Heart right ventricle (tissue), 16 donors: ENCODE measurements at places on chromosomes 13 and 19. TPM values are rescaled to one million over a fixed set of nuclear protein-coding genes. Genes with fewer than 3 reads are reported as not detected.

DNA sequence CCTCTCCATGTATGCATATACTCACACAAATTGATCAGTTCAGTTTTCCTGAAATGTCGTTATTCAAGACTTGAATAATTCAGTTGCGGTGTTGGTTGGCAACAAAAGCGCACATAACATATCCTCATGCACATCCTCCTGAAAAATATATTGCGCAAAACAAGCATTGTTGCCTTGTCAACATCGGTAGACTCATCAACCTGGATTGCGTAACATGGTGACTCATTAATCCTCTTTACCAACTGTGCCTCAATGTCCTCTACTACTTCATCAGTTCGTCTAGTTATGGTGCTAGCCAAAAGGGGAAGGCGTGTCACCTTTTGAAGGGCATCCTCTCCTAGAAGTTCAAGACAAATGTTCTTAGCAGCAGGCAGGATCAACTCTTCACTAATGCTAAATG is 357.7 kb downstream of the LMO7 start:
- DNase-seq, result no peak

The FFAR1 gene
- not detected for polyA plus RNA-seq

- DNase-seq, result peak; percentile 11
Observed at GRCh38 chr19:52786078-52786463, 520 bp downstream of the ZNF600 start.

- no peak for DNase-seq
Observed at GRCh38 chr19:13526552-13526951, 20.3 kb upstream of the CACNA1A start.

DNA sequence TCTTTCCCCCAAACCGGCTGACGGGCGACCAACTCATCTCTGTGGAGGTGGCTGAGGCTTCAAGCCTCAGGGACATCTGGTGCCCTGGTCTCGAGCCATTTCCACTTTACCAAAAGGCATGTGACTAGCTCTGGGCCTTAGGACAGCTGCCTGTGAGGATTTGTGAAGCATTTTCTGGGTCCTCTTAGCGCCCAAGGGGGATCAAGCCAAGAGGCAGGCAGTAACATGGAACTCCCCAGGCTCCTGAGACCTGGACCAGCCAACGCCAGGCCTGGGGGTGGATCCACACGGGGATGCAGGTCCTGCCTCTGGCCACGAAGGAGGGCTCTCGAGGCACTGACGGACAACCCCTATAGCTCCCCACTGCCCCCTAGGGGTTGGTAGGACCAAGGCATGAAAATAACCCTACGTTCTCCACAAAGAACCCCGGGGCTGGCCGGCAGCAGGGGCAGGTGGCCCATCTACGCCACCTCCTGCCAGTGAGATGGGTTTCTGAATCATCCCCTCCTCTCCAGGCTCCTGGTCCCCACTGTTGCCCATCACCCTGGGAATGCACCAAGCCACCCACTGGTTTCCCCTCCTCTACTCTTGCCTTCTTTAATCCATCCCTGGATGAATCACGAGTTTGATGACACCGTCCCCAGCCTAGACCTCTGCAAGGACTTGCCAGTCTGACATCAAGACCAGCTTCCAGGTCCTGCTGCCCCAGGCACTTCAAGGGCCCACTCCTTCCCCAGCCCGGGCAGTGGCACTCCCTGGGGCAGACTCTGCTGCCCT is 7.0 kb upstream of the MYDGF start:
- no peak for DNase-seq

The CLDND2 gene
- polyA plus RNA-seq, result 1.2 TPM

DNA sequence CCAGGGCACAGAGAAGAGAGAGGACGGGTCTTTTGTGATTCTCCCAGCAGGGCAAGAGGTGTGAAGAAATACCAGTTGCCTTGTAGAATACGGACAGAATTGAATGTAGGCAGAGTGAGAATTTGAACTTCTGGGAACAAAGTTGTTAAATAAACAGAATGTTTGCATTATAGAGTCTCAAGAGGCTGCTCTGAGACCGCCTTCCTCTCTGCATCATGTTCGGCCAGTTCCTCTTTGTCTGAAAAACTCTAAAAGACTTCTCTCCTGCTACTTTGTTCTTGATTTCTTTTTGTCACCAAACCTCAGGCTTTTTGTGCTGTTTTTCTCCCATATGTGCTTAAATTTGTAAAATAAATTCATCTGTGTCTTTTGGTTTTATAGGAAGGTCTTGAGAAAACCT is 256.4 kb downstream of the DLEU7 start:
- DNase-seq, result no peak

DNA sequence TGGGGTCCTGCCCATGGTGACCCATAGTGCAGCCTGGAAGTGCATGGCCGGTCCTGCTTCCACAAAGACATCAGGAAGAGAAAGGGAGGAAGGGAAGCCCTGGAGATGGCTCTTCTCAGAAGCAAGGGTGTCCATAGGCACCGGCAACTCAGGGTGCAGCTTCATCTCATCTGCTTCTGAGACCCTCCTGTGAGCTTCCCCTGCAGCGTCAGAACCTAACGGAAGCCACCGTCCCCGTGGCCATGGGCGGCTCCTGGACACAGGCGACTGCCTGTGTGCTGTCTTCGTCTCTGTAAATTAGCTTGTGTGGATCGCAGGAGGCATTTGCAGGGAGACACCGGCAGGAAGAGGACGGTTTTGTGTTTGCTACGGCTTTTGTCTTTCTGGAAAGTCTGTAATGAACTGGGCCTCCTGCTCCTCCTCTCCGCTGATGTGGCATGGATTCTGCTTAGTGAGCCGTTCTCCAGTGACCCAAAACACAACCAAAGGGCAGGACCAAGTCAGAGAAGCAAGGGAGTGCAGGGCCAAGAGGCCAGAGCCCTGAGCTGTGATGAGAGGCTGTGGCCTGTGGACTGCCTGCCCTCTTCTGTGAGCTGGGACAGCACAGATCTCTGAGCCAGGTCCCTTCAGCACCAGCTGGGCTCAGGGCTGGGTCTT is 2.5 kb downstream of the ATP4B start:
- DNase-seq, result no peak
